ENCODE measurements at places on chromosomes 1 and 21. TPM values are rescaled to one million over a fixed set of nuclear protein-coding genes. Genes with fewer than 3 reads are reported as not detected.

DNA sequence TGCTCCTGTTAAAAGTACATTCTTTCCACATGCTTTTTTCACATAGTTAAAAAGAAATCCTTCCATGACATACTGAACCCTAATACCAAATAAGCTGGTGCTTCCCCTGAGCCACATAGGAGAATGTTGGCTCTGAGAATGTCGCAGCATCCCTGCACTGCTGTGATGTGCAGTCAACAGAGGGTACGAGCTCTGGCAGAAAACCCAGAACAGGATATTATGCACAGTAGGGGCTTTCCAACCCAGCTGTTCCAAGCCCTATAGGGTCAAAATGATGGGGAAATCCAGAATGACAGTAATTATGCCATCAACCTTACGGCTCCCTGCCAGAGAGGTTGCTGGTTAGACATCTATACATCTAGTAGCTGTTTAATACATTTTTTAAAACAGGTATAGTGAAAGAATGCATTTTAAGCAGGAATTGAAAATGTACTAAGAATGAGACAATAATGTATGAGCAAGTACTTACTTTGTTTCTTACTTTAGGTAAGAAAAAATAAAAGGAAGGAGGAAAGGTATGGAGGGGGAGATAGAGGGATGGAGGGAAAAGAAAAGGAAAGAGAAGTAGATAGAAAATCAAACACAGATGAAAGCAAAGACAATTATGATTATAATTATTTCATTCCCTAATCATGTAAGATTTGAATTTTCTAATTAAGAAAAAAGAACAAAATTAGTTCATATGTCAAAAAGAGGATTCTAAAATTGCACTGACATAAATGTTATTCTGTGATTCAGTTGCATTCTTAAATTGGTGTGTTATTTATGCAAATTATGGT lies 126.0 kb downstream of the NR5A2 start:
- no peak for DNase-seq

- peak; percentile 78 for DNase-seq
These were observed 38.9 kb upstream of the ZBTB18 start for GRCh38 chr1:244012202-244012601.

- DNase-seq: no peak
These were observed 388.5 kb upstream of the C1orf87 start for GRCh38 chr1:60461925-60462595.

INKA2 gene
- 2.2 TPM for total RNA-seq

- DNase-seq: peak; percentile 90
These were observed 58.0 kb downstream of the PUM1 start for GRCh38 chr1:31007462-31007991.

- DNase-seq: peak; percentile 57
These were observed 18.3 kb downstream of the HYI start for GRCh38 chr1:43435146-43436145.

DNA sequence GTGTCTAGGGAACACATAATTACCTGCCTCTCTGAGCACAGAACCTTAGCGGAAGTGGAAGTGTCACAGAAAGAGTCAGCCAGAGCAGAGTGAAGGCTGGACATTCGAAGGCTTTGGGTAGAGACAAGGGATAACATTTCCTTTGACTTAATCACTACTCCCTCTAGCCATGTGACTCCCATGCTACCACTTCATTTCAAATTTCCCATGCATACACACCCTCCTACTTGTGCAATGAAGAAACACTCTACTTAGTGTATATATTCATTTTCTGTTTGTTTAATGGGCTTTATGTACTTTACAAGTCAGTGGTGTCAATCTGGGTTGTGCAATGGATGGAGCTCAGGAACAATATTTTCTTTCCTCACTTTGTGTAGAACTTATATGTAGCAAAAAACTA lies 6.9 kb downstream of the ANKRD35 start:
- peak; percentile 47 for DNase-seq

S100A1 gene
- total RNA-seq: not detected

GRCh38 chr1:62391369-62391971 lies 45.4 kb upstream of the USP1 start:
- DNase-seq: no peak

OR2L2 gene
- not detected for total RNA-seq

GRCh38 chr1:7178336-7178735 lies 393.1 kb downstream of the CAMTA1 start:
- no peak for DNase-seq

TNNI3K gene
- total RNA-seq: 0.90 TPM

PTPN22 gene
- 0.28 TPM for total RNA-seq

DNA sequence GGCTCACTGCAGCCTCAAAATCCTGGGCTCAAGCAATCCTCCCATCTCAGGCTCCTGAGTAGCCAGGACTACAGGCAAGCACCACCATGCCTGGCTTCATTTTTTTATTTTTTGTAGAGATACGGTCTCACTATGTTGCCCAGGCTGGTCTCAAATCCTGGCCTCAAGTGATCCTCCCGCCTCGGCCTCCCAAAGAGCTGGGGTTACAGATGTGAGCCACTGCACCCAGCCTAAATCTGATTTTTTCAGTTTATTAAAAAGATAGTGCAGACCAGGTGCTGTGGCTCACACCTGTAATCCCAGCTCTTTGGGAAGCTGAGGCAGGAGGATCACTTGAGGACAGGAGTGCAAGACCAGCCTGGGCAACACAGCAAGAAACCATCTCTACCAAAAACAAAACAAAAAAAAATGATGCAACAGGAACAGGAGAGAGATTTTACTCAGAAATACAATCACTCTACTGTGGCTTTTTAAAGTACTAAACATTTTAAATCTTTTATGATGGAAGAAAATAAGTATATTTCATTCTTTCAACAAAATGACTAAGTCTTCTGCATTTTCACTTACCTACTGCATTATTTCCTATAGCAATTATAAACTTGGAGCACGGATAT lies 1.9 kb downstream of the PSMG1 start:
- DNase-seq: no peak

- peak; percentile 94 for DNase-seq
These were observed 229.5 kb upstream of the VAMP3 start for GRCh38 chr1:7541629-7542028.

DNA sequence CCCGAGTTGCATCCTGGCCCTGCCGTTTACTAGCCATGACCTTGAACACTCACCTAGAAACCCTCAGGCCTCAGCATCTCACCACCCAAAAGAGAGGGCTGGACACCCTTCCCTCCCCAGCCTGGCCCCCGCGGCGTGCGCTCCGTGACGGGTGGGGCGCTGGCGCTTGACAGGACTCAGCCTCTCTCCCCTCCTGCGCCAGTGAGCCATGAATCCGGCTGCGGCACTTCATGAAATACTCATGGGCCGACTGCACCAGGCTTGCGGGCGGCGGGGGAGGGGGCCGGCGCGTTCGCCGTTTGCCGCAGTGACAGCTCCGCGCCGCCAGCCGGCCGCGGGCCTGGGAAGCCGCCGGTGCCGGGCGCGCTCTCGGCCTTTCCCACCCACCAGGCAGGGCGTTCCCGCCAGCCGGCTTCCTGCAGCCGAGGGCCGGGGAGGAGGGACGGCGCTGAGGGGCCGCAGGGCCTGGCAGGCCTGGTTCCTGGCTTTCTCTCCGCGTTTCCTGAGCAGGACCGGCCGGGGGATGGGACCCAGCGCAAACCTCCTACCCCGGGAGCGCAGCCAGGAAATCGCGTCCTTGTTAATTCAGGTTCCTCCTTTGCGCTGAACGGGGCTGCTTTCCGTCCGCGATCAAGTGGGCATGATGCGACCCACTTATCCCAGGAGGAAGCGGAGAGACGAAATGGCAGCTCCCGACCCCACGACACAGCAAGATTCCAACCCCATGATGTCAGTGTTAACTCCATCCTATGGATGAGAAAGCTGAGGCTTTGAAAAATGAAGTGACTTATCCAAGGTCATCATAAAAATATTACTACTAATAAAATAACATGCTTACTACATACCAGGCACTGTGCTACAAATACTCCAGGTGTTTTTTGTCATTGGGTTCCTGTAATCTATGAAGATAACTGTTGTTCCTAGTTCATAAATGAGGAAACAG lies 9.1 kb upstream of the LUZP1 start:
- DNase-seq: peak; percentile 75

GRCh38 chr1:179805291-179806195 lies 62.5 kb downstream of the FAM163A start:
- no peak for DNase-seq

DNA sequence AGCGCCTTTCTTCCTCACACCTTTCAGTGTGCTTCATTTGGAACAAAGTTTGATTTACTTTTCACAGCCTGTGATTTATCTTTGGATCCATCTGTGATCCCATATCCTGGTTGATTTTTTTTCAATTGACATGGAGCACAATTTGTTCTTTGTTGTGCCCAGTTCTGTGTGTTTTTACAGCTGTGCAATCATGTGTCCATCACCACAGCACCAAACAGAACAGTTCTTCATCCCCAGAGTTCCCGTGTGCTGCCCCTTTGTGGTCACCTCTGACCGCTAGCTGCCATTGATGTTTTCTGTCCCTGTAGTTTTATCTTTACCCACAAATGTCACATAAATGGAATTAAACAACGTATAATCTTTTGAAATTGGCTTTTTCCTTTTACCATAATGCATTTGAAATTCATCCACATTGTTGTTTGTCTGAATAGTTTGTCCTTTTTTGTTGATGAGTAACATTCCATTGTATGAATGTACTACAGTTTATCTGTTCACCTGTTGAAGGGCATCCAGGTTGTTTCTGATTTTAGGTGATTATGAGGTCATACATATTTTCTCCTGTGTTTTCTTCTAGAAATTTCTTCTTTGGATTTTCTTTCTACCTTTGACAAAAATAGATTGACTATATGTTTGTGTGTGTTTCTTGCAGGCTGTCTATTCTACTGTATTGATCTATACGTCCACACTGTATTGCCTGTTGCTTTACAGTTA lies 17.4 kb downstream of the MIGA1 start:
- no peak for DNase-seq

DNA sequence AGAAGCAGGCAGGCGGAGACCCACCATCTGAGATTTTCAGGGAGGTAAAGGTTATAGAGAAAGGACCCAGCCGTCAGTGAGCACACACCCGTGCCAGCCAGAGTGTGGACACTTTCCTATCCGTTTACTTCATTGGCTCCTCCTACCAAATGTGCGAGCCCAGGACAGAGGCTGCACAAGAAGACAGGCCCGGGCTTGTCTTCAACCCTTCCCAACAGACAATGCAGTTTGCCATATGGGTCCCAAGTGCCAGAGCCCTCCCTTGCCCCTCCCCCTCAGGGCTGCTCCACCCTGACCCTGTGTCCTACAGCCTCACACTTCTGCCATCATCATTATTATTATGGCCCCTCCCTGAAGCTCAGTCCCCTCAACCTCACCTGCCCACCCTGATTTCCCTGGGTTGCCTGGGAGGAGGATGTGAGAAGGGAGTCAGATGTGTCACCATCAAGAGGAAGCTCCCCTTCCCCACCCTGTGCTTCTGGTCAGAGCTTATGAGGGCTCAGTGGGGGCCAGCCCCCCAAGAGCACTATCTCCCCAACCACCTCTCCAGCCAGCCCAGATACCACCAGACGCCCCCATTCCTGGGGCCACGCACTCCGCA lies 9.4 kb downstream of the LAPTM5 start:
- no peak for DNase-seq

- no peak for DNase-seq
These were observed 44.2 kb downstream of the CAPN8 start for GRCh38 chr1:223621312-223621734.

- peak; percentile 25 for DNase-seq
These were observed 103.7 kb upstream of the GNG12 start for GRCh38 chr1:67937010-67937409.

DNA sequence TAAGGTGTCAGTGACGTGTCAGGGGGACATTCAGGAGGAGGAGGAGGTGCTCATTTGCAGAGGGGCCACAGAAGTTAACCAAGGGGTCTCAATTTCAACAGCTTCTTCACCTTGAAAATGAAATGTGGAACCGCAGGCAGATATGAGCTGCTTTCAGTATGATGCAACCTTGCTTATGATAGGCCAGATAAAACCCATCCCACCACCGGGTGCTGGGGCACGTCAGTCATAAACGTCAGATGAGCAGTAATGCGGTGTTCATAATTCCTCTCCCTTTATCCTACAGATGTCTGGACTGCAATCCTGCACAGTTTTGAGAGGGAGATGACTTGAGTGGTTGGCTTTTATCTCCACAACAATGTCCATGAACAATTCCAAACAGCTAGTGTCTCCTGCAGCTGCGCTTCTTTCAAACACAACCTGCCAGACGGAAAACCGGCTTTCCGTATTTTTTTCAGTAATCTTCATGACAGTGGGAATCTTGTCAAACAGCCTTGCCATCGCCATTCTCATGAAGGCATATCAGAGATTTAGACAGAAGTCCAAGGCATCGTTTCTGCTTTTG lies 1.7 kb downstream of the PTGFR start:
- no peak for DNase-seq

DNA sequence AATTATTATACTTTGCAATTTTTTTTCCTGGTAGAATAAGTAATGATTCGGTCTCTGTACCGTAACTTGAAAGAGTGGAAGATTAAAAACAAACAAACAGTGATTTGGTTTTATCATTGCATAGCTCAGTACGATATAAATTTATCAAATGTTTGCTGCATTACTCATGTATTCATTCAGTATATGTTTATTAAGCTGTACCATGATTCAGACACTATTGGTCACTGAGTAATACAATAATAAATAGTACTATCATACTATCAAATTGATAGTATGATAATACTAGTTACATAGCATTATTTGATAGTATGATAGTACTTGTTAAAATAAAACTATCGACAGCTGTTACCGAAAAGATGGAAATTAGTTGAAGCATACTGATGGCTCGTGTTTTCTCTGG lies 12.1 kb downstream of the CENPF start:
- DNase-seq: peak; percentile 74

SPATA45 gene
- not detected for total RNA-seq

SLC66A1 gene
- total RNA-seq: 7.5 TPM

OLIG1 gene
- total RNA-seq: not detected

SYPL2 gene
- under 0.01 TPM for total RNA-seq

DHRS3 gene
- total RNA-seq: 11.4 TPM

DNA sequence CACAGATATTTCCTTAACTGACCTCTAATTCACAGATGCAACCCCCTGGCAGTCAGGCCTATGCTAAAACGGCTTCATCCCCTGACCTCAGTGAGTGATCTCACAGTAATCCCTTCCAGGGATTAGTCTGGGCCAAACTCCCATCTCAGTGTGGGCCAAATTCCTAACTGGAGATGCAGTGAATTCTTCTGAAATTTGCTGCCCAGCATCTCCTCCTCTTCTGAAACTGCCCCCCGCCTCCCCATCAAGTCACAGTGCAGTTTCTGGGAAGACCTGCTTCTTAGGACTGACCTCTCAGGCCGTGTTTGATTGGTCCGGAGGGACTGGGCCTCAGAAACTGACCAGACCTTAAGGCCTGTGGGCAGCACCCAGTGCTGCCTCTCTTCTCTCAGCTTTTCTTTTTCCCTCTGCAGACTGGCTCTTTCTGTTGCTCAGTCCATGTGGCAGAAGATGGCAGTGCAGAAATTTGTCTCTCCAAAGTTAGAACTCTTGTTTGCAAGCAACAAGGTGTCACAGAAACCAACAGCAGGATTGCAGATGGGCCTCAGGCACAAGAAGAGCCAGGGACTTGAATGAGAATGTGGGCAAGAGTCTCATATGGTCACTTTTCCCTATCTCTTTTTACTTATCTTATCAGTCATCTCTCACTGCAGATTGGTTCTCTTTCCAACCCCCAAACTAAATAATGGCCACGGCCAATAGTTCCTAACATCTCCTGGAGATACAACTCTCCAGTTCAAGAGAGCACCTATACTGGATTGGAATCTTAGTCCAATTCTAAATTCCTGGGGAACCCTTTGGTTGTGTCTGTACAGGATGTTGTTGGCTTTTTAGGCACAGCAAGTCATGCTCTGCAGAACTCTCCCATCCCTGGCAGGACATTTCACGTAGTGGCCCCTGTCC lies 95.5 kb upstream of the RALGPS2 start:
- DNase-seq: peak; percentile 83

RHD gene
- 0.28 TPM for total RNA-seq

GRCh38 chr21:35139382-35139715 lies 90.2 kb upstream of the RUNX1 start:
- no peak for DNase-seq
